NT2/D1 (cell line): ENCODE measurements at places on chromosomes 12 and 14.

DNA sequence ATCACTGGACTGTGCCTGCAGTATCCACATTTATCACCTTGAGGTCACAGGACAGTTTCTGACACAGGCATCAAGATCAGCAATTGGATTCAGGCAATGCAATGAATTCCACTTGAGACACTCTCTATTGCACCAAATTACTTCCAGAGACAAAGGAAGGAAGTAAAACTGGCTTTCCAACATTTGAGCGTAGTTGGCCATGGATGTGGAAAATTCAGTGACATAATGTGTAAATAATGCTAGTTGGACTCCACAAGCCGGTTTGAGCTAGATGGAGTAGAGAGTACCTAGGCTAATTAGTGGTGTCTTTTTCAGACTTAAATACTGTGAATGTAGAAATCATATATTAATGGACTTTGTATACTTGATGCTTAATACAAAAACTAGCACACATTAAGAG, 168.3 kb upstream of the SYT1 start:
- DNase-seq, result no peak

DNA sequence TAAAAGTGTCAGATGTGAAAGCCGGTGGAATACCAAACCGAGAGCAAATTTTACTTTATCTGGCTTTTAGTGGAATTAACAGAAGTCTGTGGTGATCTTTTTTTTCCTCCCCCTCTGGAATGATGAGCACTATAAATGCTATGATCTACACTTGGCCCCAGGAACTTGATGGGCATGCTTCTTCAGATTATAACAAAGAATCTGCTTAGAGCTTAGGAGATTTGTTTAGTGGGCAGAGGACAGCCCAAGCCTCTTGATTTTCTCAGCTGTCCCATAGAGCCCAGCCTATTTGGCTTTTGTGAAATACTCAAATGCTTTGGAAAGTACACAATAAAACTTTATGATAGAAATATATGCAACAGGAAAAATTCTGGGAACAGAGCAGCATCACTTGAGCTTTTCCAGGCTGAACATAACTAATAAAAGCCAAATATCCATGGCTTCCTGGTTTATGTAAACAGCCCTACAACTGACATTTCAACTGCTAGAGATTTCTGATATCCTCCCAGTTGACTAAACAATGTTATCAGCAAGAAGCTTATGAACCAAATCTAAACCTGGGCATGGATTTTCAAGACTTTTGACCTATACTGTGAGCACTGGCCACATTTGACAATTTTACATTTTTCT, 149.6 kb downstream of the PLXNC1 start:
- DNase-seq, result no peak

DNA sequence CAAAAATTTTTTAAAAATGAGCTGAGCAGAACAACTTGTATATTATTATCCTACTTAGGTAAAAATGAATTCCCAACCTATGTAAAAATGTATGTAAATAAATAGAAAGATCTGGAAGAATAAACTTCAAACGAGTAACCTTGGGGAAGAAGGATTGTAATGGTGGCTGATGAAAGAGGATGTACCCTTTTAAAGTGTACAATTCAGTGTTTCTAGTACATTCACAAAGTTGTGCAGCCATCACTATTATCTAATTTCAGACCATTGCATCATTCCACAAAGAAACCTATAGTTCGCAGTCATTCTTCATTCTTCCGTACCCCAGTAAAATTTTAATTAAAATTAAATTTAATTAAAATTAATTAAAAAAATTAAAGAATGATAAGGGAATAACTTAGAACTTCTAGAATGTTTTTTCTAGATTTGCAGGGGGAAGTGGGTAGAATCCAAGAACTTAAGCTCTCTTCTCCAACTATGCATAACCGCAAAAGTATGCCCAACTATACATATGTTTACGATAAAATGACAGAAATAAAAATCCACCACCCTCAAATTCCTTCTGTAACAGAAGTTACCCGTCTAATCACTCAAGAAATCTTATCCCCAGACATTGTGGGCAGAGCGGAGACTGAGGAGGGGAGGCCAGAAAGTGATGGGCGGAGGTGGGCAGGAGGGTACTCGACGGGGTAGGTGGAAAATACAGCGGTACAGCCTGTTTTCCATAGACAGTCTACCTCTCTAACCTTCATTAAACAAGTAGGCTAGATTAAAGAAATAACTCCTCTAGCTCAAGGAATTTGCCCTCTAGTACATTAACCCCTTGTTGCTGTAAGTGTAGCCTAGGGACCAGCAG, 921 bp downstream of the DEPDC4 start:
- no peak for DNase-seq

GRCh38 chr12:110176745-110177144, 52.6 kb downstream of the IFT81 start:
- DNase-seq, result no peak

- DNase-seq, result no peak
Observed at GRCh38 chr14:23321572-23322547, 603 bp downstream of the PABPN1 start.

DNA sequence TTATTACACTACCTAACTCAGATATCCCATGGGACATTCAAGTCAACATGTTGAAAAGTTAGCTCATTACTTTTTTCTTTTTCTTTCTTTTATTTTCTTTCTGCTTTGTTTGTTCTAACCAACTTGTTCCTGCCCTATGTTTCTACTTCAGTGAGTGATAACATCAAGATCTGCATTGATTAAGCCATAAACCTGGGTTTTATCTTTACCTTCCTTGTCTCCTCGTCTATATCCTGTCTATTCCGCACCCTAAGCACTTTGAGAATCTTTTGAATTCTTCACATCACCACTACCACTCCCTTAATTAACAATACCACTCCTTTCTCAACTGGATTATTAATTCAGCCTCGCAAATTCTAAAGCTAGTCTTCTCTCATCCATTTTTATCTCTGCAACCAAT, 81.9 kb upstream of the AVPR1A start:
- no peak for DNase-seq

GRCh38 chr12:104490850-104491249, 34.1 kb downstream of the CHST11 start:
- DNase-seq, result no peak

- DNase-seq, result no peak
Observed at GRCh38 chr14:97705976-97706375, 908.8 kb downstream of the VRK1 start.

- no peak for DNase-seq
Observed at GRCh38 chr12:59646636-59647035, 50.8 kb downstream of the SLC16A7 start.

GRCh38 chr12:131897875-131898274, 3.5 kb downstream of the ULK1 start:
- DNase-seq, result no peak

DNA sequence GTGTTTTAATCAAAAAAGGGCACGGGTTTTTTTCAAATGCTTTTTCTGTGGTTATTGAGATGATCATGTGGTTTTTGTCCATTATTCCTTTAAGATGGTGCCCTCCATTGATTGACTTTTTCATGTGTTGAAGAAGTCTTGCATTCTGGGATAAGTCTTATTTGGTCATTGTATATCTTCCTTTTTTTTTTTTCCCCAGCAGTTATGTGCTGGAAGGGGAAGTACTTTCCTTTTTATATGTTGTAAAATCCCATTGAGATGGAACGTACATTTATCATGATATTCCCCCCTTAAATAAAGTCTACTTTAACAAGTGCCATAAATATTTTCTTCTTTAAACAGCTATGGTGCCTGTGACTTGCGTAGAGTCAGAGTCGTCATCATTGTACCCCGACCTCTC, 24.8 kb upstream of the MUCL1 start:
- DNase-seq, result no peak

DNA sequence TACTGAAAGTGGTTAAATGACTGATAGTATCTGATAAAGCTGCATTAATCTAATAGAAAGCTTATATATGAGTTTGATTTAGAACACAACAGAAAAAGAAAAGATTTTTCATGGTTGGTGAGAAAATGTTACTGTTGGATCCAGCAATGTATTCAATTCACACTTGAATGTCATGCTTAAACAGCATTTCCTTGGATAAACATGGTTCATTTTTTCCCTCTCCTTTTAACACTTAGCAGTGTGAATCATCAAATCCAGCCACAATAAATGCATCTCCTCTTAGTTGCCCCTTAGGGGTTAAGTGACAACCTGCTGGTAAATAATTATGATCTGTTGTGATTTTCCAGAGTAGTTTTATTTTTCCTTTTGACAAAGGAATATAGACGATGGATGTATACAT, 74.9 kb upstream of the GRIP1 start:
- DNase-seq, result no peak

- no peak for DNase-seq
Observed at GRCh38 chr14:68109132-68109900, 289.7 kb downstream of the RAD51B start.

DNA sequence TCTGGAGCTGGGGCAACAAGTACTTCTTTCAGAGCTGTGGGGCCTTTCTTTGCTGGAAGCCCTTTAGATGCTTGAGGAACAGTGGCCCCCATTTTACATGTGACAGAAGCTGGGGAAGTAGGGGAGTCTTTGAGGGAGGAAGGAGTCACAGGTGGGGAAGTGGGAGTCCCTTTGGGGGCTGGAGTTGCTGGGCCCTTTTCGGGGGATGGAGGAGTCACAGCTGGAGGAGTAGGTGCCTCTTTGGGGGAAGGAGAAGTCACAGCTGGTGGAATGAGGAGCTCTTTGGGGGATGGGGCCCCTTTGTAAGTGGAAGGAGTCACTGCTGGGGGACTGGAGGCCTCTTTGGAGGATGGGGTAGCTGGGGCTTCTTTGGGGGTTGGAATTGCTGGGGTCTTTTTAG, 8.6 kb downstream of the NACA start:
- DNase-seq, result no peak

- no peak for DNase-seq
Observed at GRCh38 chr12:64687816-64688215, 71.4 kb downstream of the GNS start.

DNA sequence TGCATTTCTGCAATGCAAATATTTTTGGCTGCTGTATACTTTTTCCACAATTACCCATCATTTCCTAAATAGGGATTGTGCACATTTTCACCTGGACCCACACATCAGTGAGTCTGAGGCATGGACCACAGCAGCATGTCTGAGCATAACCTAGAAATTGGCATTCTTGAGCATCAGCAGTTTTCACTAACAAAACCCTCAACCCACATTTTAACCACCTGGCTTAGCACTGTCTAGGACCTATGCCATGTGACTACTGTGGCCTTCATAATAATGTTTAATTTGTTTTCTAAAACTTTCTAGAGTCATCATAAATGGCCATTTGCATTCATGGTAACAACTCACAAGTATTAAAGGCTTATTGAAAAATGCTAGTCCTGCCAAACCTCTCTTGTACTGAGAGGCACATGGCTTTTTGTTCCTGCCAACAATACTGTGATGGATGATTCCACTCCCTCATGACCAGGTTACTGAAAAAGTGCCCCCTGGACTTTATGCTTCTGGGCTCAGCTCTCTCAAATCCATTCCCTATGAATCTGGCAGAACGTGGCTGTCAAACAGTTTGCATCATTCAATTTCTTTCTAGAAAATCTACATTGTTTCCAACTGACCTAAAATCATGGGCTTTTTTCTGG, 240.0 kb downstream of the MDGA2 start:
- no peak for DNase-seq

GRCh38 chr12:27523305-27523641, 733 bp upstream of the PPFIBP1 start:
- DNase-seq, result no peak

- DNase-seq, result no peak
Observed at GRCh38 chr12:11981121-11981733, 89.5 kb upstream of the BCL2L14 start.

DNA sequence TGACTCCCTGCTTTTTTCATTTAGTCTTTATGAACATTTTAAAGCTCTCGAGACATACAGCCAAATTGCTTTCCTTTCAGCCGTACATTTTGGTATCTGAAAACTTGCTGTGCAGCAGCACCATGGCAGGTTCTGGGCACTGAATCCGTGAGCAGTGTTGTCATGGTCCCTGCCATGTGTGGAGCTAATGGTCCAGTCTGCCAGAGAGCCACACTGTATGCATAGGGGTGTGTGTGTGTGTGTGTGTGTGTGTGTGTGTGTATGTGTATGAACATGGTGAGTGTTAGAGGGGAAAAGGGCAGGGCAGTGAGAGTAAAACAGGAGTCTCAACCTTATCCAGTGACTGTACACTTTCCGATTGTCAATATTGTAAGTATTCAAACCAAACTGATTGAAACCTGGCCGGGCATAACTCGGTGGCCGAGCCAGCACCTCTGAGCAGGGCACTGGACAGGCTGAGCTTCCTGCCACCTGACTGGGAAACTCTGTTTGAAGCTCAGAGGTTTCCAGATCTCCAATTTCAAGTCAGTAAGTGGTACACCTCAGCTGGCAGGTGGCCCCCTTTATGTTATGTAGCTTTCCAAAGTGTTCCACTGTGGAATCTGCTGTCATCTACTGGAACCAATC, 110.0 kb downstream of the ESR2 start:
- DNase-seq, result no peak

- DNase-seq, result no peak
Observed at GRCh38 chr14:34620115-34620514, 9.8 kb downstream of the SNX6 start.

- DNase-seq, result no peak
Observed at GRCh38 chr12:54287261-54288157, 7.0 kb downstream of the HNRNPA1 start.

GRCh38 chr14:99961826-99962518, 103.2 kb upstream of the EVL start:
- no peak for DNase-seq

GRCh38 chr12:74725154-74725553, 187.5 kb downstream of the ATXN7L3B start:
- no peak for DNase-seq

DNA sequence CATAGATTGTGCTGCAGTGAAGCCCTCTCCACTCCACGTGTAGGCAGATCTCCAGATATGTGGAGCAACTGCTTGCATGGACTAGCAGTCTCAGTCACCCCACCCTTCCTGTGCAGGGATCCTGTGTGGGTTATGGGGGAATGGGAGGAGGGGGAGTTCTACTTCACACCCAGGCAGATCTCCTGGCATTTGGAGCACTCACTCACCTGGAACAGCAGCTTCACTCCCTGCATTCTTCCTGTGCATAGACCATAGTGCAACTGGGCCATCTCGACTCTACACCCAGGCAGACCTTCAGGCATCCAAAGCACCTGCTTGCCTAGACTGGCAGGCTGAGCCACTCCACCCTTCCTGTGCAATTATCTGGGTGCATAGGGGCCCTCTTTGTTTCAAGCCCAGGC, 96.0 kb upstream of the PCED1B start:
- DNase-seq, result no peak

GRCh38 chr14:104697317-104697703, 7.9 kb downstream of the INF2 start:
- DNase-seq, result no peak

DNA sequence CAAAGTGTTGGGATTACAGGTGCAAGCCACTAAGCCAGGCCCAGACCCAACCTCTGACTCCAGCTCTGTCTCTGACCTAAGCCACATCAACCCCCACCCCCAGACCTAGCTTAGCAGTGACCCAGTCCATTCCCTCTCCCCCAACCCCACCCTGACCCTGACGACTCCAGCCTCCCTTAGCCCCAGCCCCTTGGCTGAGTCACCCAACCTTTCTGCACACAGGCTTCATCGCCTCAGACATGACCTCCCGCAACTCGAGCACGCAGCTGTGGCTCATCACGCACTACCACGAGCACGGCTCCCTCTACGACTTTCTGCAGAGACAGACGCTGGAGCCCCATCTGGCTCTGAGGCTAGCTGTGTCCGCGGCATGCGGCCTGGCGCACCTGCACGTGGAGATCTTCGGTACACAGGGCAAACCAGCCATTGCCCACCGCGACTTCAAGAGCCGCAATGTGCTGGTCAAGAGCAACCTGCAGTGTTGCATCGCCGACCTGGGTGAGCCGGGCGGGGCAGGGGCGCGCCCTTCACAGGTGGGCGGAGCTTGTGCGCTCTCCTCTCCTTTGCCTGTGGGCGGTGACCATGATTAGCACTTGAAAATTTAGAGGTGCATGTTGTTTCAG, 7.8 kb downstream of the ACVRL1 start:
- no peak for DNase-seq
